Activated CD4-positive, alpha-beta T cell treated with anti-CD3 and anti-CD28 coated beads, Interleukin-2, amount 50 U/mL, for 1 hour (primary cell): ENCODE measurements at places on chromosomes 7 and 10.

DNA sequence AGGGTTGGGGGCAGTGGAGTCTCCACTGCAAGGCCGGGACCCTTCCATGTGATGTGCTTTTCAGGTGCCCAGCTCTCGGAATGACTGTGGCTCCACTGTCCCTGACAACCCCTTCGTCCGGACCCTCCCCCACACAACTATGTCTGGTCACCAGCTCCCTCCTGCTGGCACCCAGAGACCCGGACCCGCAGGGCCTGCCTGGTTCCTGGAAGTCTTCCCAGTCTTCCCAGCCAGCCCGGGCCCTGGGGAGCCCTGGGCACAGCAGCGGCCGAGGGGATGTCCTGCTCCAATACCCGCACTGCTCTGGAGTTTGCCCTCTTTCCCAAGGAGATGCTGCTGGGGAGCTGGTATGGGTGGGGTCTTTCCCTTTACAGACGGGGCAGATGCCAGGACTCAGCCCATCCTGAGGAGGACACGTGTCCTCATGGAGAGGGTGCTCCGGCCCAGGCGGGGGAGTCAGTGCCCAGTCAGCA, 5.5 kb downstream of the ATP6V0E2 start:
- no peak for DNase-seq

GRCh38 chr10:98263088-98263487, 4.9 kb downstream of the LOXL4 start:
- DNase-seq, result no peak

- no peak for DNase-seq
Observed at GRCh38 chr10:79385392-79385795, 38.1 kb downstream of the PPIF start.

DNA sequence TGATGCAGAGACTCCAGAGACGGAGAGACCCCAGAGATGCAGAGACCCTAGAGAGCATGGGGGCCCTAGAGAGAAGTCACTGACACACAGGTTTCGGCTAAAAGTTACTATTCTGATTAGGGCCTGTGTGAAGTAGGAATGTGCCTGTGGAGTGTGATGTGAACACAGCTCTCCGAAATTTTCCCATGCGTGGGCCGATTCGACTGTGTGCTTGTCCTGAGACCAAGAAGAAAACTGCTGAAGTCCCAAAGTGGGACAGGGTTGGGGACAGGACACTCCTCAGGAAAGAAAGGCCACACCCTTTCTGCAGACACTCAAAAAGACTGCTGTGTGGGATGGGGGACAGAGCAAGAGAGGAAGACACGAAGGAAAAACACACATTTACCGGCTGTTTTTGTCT, 533.5 kb downstream of the PTPRN2 start:
- no peak for DNase-seq

DNA sequence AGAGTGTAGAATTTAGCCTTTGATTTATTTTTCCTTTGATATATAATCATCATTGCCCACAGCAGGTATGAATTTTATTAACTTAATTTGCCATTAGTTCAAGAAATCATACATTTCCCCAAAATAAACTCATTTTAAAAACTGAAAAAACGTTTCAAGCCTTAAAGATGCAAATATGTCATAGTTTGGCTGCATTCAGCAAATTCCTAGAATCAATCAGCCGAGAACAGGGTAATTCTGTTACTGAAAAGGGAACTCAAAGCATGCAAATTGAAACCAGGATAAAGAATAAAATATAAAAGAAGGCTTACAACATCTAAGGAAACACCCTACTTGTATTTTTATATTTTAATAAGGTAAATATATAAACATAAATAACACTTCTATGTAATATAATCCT, 233.8 kb upstream of the PRKCQ start:
- DNase-seq, result no peak

DNA sequence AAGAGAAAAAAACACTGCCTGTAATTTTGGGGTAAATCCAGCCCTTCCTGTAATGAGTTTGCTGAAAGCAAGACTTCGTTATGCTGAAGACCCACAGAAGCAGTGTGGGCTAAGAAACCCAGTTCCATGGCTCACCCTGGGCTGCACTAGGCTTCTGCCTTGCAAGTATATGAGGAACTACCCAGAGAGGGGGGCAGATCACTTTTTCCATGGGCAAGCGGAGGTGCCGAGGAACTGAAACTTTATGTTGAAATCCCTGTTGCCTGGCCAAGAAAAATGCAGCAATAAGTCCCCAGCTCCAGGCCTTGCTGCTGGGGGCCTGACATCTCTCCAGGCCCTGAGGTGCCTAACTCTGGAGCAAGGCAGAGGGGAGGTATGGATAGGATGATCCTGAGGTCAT, 8.5 kb downstream of the RASSF4 start:
- no peak for DNase-seq

DNA sequence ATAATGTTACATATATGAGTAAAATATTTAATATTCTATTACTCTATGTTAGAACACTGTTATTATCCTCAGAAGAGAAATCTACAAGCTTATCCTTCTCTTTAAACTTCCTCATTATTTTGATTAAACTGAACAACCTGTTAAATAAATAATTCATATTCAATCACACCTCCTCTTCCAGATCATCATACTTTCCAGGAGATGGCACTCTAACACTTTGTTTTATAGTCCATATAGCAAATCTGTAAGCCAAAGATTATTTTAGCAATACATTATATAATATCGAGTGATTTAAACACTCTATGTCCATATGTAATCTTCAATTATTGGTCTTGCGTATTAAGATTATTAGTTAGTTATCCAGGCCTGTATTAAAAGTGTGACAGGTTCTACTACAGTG, 694.1 kb downstream of the ANKRD7 start:
- no peak for DNase-seq

- DNase-seq, result no peak
Observed at GRCh38 chr10:6929148-6929830, 349.2 kb upstream of the PRKCQ start.
